ENCODE measurements at places on chromosomes 16 and 17. TPM values are rescaled to one million over a fixed set of nuclear protein-coding genes. Genes with fewer than 3 reads are reported as not detected.

The AOC2 gene
- total RNA-seq, result 1.6 TPM

The TMEM238L gene
- total RNA-seq, result not detected

The KRT25 gene
- total RNA-seq, result not detected

The GPRC5C gene
- total RNA-seq, result not detected

The IL34 gene
- total RNA-seq, result 0.23 TPM
